Activated CD4-positive, alpha-beta T cell treated with anti-CD3 and anti-CD28 coated beads, Interleukin-2, amount 50 U/mL, for 1 hour (primary cell): ENCODE measurements at places on chromosomes 5 and 9.

- no peak for DNase-seq
Measured at GRCh38 chr5:75055727-75056144, 3.4 kb upstream of the GCNT4 start.

- no peak for DNase-seq
Measured at GRCh38 chr5:74643111-74643562, 2.6 kb upstream of the ENC1 start.

- no peak for DNase-seq
Measured at GRCh38 chr9:114910541-114910940, 19.9 kb downstream of the TNFSF8 start.

DNA sequence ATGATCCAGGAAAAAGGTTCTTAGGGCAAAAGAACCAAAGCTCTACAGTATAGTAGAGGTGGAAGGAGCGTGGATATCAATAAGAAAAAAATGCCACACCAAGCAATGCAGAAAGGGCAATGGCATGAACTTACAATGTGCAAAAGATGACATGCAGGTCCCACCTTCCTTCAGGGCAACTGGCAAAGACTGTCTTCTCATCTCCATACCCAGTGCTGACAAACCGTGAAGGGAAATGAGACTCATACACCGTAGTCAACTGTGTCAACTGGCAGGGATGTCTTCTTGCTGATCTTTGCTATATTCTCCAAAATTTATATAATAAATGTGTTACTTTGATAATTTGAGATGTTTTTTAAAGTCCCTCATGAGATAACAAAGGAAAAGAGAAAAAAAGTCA, 36.0 kb downstream of the MED27 start:
- no peak for DNase-seq

DNA sequence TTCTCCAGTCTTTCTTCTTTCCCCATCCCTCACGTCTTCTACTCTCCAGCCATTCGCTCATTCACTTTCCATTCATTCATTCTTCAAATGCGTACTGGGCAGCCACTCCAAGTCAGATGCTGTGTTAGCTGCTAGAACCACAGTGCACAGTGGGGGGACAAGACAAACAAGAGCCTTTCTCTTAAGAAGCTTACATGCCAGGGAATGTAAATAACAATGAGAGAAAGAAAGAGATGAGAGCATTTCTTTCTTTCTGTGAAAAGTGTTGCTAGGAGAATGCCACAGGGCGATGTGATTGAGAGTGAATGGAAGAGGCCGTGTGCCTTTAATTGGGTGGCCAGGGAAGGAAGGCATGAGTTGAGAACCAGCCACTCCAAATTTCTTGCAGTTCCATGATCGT, 46.3 kb upstream of the SMIM23 start:
- DNase-seq: no peak

DNA sequence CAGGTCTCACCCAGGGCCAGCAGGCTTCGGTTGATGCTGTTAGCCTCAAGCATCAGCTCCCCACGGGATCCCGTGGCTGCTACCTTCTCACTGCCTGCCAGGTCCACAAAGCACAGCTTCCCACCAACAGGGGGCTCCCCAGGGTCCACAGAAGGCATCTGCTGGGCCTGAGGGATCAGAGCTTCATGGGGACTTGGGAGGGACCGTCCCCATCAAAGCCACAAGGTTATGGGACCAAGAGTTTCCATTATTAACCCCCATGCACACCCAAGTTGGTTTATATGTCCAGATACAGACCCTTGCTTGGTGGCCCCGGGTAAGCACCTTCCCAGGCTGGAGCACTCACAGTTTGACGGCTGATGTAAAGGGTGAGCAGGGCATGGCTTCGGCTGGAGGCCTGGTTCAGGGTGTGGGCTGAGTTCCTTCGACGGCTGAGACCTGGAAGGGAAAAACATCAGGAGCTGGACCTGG, 3.0 kb downstream of the KIF12 start:
- no peak for DNase-seq

GRCh38 chr5:38193015-38193581, 65.3 kb upstream of the EGFLAM start:
- peak; percentile 36 for DNase-seq

DNA sequence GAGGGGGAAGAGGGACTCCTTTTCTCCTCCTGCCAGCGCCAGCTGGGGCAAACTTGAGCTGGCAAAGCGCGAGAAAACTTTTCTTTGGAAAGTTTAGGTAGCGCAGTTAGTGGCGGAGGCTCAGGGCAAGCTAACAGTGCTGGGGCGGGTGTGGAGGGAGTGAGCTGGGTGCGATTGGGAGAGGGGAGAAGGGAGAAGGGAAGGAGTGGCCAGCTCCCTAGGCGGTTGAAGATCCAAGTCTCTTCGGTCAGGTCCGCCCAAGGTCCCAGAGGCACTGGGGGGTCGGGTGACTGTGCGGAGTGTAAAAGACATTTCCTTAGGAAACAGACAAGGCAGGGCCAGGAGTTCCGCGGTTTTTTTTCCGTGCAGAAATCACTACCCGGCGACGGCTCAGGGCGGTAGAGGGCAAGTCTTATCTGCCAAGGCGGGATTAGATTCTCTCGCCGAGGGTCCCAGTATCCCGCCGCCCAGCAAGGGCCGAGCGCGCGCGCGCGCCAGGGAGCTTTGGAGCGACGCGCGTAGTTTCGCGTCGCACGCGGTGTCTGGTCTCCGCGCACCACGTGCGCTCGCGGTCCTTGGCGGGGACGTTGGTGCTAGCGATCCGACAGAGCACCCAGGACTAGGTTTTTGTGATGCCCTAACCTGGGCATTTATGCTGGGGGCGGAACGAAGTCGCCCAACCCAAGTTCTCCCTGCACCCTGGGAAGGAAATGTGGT, 33.6 kb upstream of the NFIB start:
- no peak for DNase-seq

- DNase-seq: no peak
Measured at GRCh38 chr5:140966293-140967225, at the start of gene PCDHAC2. Gene PCDHAC2 (plus strand): TSS chr5:140966476. CDS start chr5:140966767, 291 bp downstream.

- DNase-seq: no peak
Measured at GRCh38 chr9:19155106-19155935, 28.0 kb upstream of the PLIN2 start.

GRCh38 chr5:6080930-6081726, 297.2 kb downstream of the MED10 start:
- no peak for DNase-seq

DNA sequence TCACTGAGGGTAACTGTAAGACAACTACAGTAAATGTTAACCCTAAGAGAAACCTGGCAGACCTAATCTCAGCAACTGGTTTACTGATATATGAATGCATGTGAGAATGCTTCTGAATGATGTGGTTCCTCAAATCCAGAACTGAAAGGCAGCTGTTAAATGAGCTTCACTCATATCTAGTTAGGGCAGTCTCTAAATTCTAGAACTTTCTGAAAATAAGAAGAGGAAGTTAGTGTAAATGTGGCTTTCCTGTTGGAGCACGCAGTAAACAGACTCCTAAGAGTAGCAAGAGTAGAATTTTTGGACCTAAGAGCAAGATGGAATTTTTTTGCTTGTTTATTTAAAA, 117.9 kb upstream of the KCNN2 start:
- DNase-seq: no peak

DNA sequence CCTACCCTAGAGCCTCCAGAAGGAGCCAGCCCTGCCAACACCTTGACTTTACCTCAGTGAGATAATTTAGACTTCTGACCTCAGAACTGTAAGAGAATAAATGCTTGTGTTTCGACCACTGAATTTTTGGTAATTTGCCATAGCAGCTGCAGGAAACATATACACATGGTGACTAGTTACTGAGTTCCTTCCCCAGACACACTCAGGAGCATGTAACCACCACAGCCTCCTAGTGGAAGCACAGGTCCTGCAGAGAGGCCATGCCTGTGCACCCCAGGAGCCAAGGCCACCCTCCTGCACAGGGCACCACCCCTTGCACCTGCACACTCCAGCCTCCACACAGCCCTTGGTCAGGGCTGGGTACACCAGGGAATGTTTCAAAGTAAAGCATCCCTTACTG, 7.6 kb upstream of the CAMSAP1 start:
- no peak for DNase-seq

- DNase-seq: no peak
Measured at GRCh38 chr9:115810166-115810565, 343.4 kb upstream of the PAPPA start.

DNA sequence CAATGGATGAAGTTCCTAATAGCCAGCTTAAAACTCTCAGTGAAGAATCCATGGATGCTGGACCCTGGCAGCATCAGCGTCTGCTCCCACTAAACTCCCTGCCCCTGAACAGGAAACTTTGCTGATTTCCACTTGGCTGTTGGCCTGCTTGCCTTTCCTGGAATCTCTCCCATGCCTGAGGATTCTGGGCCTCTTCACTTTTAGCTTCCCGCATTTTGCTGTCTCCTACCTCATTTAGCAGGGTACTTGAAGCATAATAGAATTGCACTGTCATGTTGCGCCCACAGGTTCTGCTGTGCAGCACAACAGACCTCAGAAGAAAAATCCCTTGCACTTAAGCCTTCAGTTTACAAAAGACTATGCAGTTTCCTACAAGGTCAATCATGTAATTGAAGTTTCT, 127.6 kb downstream of the DROSHA start:
- no peak for DNase-seq

DNA sequence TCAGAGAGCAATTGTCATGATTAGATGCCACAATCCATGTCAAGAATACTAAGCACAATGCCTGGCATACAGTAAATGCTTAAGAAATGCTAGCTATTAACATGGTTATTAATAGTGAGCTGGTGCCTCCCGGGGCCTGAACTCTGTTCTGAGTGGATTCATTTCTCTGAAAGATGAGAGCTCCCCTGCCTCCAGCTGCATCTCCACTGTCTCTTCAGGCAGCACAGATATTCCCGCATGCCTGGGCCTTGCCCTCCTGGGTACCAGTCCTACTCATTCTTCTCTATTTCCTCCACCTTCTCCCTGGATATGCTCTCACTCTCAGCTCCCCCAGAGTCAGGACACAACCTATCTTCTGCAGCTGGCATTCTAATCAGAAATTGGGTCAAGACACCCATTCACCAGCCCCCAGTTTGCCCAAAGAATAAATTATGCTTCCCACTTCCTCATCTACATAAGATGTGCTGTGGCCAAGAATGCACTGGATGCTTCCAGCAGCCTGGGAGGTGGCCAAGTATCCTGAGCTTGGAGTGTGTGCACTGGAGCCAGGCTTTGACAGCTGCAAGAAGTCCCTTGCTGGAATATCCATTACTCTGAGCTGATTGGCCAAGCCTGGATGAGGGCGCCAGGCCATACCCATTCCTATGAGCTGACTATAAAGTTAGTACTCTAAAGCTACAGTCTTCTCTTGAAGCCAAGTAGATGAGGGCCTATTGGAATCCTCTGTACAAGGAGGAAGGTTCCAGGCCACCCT, 669.0 kb downstream of the ACTL7B start:
- DNase-seq: no peak

DNA sequence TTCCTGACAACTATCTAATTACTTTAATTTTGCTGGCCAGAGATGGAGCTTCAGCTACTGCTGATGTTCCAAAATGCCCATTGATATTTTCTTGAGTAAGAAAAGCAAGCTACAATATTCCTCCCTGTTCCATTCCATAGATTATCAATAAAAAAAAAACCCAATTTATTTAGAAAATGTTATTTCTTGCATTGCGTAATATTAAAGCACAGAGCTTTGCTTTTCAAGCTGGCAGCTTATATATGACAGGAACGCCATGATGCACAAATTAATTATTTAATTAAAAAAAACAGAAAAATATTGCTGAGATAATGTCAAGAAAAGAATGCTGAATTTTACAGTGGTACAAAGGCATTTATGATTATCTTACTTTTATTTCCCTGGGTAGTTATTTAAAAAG, 47.9 kb downstream of the TRPM3 start:
- DNase-seq: no peak

DNA sequence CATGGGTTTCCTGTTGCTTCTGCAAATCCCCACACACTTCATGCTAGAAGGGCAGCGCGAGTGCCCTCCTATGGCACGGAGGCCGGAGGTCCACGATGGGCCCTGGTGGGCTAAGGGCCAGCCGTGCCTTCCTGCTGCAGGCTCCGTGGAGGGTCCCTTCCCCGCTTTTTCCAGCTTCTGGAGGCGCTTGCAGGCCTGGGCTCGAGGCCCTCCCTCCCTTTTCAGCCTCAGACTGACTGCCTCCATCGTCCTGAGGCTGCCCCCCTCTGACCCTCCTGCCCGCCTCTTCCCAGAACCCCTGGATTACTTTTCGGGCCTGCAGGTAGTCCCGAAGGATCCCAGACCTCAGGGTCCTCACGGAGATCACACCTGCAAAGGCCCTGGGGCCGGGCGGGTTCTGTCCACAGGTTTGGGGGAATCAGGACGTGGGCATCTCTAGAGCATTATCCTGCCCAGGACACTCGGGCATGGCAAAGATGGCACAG, 3.2 kb upstream of the TERT start:
- no peak for DNase-seq

GRCh38 chr5:132074772-132075718, 1.5 kb downstream of the CSF2 start:
- DNase-seq: no peak

DNA sequence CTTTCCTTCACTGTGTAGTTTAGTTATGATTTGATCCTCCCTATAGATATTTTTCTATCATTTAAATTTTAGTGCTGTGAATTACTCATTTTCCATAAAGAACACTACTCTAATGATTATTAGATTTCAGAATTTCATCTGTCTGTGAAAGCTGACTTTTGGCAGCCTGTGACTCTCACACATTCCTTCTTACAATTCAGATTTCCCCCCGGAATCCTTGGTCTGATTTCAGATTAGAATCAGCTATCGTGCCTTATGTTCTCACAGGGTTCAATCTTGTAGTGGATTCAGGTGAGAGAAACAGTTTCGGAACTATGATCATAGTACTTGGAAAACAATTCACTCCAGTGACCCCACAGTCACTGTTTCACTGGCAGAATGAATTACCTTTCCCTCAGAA, 26.2 kb downstream of the ZNF474 start:
- DNase-seq: no peak

DNA sequence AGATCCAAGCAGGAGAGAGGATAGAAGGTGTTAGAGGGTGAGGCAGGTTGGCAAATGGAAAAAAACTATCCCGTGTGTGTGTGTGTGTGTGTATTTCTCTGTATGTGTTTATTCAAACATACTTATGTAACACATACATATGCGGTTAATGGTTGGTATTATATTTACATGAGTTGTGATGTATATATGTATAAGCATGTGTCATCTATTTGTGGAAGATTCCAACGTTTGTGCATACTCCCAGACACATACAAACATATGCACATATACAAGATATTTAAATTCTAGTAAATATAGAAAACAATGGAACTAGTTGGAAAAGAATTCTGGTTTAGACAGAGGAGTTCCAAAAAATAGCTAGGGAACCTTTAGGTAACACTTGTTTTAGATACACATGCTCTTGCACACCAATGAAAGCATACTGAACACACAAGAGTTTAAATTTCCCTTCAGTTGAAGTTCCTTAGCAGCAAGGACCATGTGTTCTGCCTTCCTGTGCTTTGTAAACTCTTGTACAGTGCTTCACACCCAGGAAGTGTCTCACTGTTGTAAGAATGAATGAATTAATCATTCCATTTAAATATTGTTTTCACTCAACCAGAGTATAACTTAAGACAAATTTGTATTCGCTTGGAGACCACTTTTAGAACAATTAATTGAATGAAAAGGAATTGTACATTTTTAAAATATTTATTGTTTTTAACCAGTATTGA, 257.8 kb downstream of the FER start:
- DNase-seq: no peak
